ENCODE measurements at places on chromosomes 4 and X.

GRCh38 chr4:71976523-71976922, 55.3 kb upstream of the NPFFR2 start:
- no peak for DNase-seq

DNA sequence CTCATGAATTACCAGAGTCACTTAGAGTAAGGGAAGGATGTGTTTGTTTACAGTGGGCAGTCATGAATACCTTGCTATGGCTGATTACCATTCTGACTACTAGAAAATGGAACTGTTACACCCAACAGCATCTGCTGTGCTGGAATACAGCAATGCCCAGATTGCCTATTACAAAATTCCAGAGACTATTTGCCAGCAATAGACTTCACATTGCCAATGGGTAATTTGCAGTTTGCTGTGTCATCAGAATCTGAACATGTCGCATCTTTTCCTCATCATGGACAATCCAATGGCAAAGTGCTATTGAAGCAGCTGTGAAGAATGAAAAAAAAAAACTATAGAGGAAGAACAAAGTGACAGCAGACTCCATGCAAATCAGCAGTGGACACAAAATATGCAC, 356.6 kb downstream of the CXXC4 start:
- no peak for DNase-seq

GRCh38 chr4:107930821-107931774, at the start of gene CYP2U1:
Gene CYP2U1 (plus strand): TSS chr4:107931549. CDS start chr4:107931644, 95 bp downstream.
- peak; percentile 64 for DNase-seq

GRCh38 chrX:63250253-63250868, 100.8 kb downstream of the SPIN4 start:
- no peak for DNase-seq

DNA sequence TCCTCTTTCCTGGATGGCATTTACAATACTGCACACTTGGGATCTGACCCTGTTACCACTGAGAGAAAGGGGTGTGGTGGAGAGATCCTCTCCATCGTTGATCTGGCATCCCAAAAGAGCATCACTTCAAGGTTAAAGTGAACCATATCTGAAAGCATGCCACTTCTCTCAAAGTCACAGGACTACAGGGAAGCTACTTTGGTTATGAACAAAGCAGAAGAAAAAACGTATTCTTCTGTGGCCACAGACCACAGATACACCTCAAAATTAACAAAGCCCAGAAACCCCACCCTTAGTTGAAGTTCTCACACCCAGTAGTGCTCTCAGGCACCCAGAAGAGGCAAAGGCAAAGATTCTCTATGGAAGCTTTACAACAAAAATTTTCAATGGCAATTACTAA, 108.3 kb downstream of the JADE1 start:
- no peak for DNase-seq

DNA sequence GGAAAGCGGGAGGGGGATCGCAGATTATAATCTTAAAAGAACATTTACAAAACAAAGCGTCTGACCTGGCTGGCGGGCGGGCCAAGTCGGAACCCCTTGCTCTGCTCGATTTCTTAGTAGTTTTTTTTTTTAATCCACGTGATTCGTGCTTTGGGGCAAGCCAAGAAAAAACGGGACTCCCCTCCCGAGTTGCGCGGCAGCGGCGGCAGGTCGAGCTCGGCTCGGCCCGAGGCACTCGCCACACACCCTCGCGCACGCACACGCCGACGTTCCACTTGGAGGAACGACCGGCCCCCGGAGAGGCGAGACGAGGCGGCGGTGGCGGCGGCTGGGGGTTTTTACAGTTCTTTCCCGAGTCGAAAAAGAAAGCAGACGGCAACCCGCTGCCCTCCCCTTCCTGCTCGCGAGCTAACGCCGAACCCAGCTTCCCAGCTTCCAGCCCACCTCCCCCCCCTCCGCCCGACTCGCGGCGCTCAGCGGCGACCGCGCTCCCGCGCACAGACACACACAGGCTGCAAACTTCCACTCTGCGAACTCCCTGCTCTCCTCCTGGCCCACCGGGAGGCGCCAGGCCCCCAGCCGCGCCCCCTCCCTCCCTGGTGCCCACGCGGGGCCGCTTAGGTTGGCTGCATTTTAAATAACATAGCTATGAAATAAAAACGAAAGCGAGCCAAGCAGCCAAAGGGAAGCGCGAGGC, 1.2 kb downstream of the BCOR start:
- DNase-seq, result no peak

- DNase-seq, result no peak
Measured at GRCh38 chr4:139576219-139576618, 20.2 kb upstream of the SETD7 start.
